Heart left ventricle (tissue), 16 donors: ENCODE measurements at places on chromosomes 11 and 22.

GRCh38 chr11:78722786-78723185 lies 148.1 kb upstream of the NARS2 start:
- no peak for DNase-seq

- DNase-seq, result no peak
Measured at GRCh38 chr11:120514541-120515121, 3.1 kb downstream of the GRIK4 start.

- DNase-seq, result peak; percentile 11
Measured at GRCh38 chr11:3205261-3206155, 13.1 kb downstream of the MRGPRG start.

DNA sequence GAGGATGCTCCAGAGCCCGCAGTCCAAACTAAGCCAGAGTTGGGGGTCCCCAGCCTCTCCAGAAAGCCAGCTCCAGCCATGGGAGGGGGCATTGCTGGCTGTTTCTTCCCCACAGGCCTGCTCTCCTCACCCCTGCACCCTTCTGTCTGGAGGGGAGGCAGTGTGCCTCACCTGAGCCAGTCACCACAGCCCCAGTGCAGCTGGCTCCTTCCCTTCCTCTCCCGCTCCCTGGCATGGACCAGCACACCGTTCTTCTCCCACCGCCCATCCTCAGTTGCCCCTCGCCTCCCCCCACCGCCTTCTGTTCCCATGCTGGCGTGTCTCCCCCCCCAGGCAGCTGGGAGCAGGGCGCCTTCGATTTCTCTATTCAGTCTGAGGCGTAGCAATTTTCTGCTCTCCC lies 110.5 kb upstream of the THY1 start:
- no peak for DNase-seq

DNA sequence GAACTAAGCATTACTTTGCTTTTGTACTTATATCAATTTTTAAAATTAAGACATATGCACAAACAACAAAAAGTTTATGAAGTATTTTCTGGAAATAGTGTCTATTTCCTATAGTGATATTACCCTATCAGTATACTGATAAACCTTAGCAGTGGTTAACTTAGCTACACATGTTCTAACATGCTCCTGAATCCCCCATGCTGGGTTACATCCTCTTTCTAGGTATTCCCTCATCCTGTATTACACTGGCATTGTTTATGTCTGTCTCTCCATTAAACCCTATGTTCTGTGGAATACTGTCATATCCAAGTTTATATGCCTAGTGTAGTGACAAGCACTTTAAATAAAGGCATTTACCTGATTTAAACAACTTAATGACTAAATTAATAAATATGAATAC lies 1.8 kb upstream of the FAR1 start:
- no peak for DNase-seq

- DNase-seq, result no peak
Measured at GRCh38 chr11:80084608-80085007, 643.8 kb upstream of the TENM4 start.

GRCh38 chr11:7630002-7630401 lies 43.3 kb downstream of the CYB5R2 start:
- peak; percentile 27 for DNase-seq

GRCh38 chr11:91261513-91261912 lies 963.1 kb upstream of the FAT3 start:
- DNase-seq, result no peak

DNA sequence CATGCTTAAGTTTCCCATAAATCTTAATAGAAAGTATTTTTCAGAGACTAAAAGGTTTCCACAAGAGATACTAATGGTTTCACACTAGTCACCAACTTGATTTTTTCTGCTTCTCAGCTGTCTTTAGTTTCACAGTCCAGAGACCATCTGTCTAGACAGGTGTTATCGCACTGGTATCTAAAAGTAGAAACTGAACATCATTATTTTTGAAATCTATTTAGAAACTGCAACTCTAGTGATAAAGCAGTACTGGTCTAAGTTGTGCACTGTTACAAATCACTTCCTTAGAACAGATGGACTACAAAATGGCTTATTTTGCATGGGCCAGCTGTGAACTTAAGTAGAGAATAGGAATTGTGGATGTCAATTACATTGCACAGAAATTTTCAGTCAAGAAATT lies 78.0 kb downstream of the CNTN5 start:
- DNase-seq, result no peak
